ENCODE measurements at places on chromosomes 7 and 10. TPM values are rescaled to one million over a fixed set of nuclear protein-coding genes. Genes with fewer than 3 reads are reported as not detected.

The PTPRZ1 gene
- 2.6 TPM for total RNA-seq

The CDH23 gene
- 20.0 TPM for total RNA-seq

DNA sequence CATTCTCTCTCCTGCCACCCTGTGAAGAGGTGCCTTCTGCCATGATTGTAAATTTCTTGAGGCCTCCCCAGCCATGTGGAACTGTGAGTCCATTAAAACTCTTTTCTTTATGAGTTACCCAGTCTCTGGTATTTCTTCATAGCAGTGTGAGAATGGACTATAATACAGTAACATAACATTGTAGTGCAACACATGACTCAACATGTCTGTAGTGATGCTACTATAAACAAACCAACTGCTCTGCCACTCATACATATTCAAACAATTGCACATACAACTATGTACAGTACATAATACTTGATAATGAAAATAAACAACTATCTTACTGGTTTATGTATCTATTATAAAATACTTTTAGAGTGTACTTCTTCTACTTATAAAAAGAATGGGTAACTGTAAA lies 7.1 kb downstream of the ATOH7 start:
- H3K27me3 ChIP-seq, result no peaks in the 10 kb centered on the region
- no peaks in the 10 kb centered on the region for H3K36me3 ChIP-seq
- no peak overlapping the region for H3K4me3 ChIP-seq
- H3K4me1 ChIP-seq, result no peaks in the 10 kb centered on the region

- no peak for ATAC-seq
- peaks cover 97% of the 10 kb centered on the region for H3K36me3 ChIP-seq
- peak overlapping the region; percentile 79 for H3K27ac ChIP-seq
- H3K4me1 ChIP-seq, result peaks cover 22% of the 10 kb centered on the region
- no peak overlapping the region for H3K4me3 ChIP-seq
These were observed 106.9 kb upstream of the PDLIM1 start for GRCh38 chr10:95397747-95398146.
